ENCODE measurements at places on chromosomes 16 and 17. TPM values are rescaled to one million over a fixed set of nuclear protein-coding genes. Genes with fewer than 3 reads are reported as not detected.

Gene FSCN2
- total RNA-seq, result 0.26 TPM

Gene DNAH9
- total RNA-seq, result not detected

Gene HEATR9
- 0.14 TPM for total RNA-seq

DNA sequence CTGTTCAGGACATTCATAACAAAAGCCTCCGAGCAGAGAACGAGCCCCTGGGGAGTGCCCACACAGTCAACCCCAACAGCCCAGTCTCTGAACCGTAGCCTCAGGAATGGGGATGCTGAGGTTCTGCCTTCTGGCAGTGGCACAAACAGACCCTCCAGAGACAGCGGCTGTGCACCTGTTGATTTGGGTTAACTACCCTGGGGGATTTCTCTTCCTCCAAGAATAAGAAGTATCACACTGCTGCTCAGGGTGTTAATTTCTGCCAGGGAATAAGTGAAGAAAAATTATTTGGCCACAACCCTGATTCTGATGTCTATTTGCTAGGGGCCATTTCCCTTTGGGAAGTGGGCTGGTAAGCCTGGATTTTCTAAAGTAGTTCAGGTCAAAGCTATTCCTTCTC, 51.0 kb upstream of the PIRT start:
- DNase-seq, result no peak

DNA sequence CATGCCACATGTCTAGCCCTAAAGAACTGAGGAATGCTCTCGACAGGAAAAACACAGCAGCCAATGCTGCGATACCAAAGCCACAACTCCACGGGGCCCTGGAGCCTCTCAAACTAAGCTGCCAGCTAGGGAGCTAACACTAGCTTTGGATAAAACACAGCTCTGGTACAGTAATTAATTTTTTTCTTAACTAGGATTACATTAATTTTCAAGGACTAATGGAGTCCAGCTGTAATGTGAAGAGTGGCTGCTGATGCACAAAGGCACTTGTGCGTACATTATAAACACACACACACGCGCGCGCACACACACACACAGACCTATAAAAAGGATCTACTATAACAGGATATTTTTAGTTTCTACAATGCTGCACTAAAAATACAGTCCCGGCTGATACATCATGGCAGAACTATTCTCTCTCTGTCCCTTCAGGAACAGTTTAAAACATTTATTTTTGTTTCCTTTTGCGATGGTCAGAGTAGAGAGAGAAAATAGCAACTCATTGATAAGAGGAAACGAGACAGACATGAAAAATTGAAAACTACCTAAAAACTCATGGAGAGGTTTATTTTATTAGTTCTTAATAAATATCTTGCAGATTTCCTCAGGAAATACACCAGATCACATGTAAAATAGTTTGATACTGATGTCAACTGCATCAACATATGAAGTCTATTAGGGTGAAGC, 88.5 kb downstream of the SMG6 start:
- peak; percentile 67 for DNase-seq

- DNase-seq, result no peak
These were observed 28.5 kb downstream of the CMIP start for GRCh38 chr16:81473066-81473488.

DNA sequence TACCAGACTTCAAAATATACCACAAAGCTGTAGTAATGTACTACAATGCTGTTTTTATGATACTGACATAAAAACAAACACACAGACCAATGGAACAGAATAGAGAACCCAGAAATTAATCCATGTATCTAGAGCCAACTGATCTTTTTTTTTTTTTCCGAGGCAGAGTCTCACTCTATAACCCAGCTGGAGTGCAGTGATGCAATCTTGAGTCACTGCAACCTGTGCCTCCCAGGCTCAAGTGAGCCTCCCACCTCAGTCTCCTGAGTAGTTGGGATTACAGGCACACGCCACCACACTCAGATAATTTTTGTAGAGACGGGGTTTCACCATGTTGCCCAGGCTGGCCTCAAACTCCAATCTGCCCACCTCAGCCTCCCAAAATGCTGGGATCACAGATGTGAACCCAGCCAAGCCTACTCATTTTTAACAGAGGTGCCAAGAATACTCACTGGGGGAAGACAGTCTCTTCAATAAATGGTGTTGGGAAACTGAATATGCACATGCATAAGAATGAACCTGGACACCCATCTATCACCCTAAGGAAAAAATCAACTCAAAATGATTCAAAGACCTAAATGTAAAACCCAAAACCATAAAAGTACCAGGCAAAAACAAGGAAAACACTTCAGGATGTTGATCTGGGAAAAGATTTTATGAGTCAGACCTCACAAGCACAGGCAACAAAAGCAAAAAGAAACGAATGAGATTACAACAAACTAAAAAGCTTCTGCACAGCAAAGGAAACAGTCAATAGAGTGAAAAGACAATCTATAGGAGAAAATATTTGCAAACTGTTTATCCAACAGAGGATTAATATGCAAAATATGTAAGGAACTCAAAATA, 63.1 kb downstream of the STX8 start:
- no peak for DNase-seq

DNA sequence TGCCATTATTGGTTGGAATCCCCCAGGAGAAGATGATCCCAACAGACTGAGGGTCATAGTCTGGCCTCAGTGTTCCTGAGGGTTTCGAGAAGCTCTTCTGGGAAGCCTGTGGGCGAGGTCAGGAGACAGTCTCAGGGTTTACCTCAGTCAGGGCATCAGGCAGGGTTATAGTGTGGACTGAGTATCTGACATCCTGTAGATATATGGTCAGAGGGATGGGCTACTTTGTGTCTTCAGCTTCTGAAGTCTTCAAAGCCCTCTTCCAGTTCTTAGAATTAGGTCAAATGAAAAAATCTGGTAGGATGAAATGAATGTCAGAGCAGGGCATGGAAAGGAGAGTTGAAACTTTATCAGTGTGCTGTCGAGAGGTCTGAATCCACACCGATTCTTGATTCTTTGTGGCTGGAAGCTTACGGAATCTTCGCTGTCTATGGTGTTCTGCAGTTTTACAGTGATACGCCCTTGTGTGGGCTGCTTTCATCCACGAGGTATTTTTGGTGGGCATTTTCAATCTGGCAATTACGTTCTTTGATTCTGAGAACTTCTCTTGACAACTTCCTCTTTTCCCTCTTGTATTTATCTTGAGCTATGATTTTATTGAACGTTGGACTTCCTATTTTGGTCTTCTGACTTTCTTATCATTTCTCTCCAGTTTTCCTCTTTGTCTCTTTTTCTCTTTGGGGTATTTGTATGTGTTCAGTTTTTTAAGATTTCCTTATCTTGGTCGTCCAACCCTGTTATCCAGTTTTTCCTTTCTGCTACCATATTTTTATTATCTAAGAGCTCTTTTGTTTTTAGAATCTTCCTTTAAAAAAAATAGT, 30.4 kb downstream of the BPTF start:
- no peak for DNase-seq

GRCh38 chr16:17403859-17404545, 66.8 kb downstream of the XYLT1 start:
- no peak for DNase-seq

All from activated CD4-positive, alpha-beta T cell treated with anti-CD3 and anti-CD28 coated beads, Interleukin-2, amount 10 ng/mL, durations not matched to agents 24 days and 14 days (primary cell).